ENCODE measurements at places on chromosomes 12 and 14. TPM values are rescaled to one million over a fixed set of nuclear protein-coding genes. Genes with fewer than 3 reads are reported as not detected.

SERPINA9 gene
- total RNA-seq, result not detected

KRT73 gene
- not detected for total RNA-seq

RPL10L gene
- not detected for total RNA-seq

KIF26A gene
- total RNA-seq, result not detected

GPRC5D gene
- not detected for total RNA-seq

ZDHHC22 gene
- not detected for total RNA-seq

SMOC1 gene
- total RNA-seq, result not detected

LHX5 gene
- total RNA-seq, result not detected

LMO3 gene
- 0.60 TPM for total RNA-seq

RNASE4 gene
- total RNA-seq, result 4.8 TPM

All from HFFc6 (cell line).